GM12878 (cell line): ENCODE measurements at places on chromosomes 6 and 20. TPM values are rescaled to one million over a fixed set of nuclear protein-coding genes. Genes with fewer than 3 reads are reported as not detected.

Gene GSTA3
- not detected in 2 replicates for total RNA-seq

Gene MTCH1
- total RNA-seq: 103 and 105 TPM in 2 replicates

Gene OTOR
- total RNA-seq: not detected in 2 replicates

Gene BPIFB2
- not detected in 2 replicates for total RNA-seq

Gene OPRM1
- not detected in 2 replicates for total RNA-seq

Gene GLP1R
- total RNA-seq: 0.05 TPM in 1 of 2 replicates, not detected in the other

Gene RNF182
- total RNA-seq: not detected in 2 replicates

Gene HLA-DPA1
- total RNA-seq: 707 and 749 TPM in 2 replicates

Gene SNRPB2
- total RNA-seq: 78.4 and 84.3 TPM in 2 replicates

- H3K27me3 ChIP-seq: no peaks in the 10 kb centered on the region
- no peak overlapping the region for H3K4me3 ChIP-seq
- H3K4me1 ChIP-seq: no peaks in the 10 kb centered on the region
- no peak for DNase-seq
Observed at GRCh38 chr20:42595625-42596024, 594.1 kb downstream of the PTPRT start.

- no peak overlapping the region for H3K27ac ChIP-seq
- no peak for DNase-seq
- no peak overlapping the region for H3K4me3 ChIP-seq
- H3K36me3 ChIP-seq: no peaks in the 10 kb centered on the region
- peaks cover 33% of the 10 kb centered on the region for H3K4me1 ChIP-seq
Observed at GRCh38 chr6:52230685-52231084, 13.6 kb downstream of the IL17F start.

GRCh38 chr6:158031381-158032353 lies 50.0 kb downstream of the SYNJ2 start:
- no peak overlapping the region for H3K4me3 ChIP-seq
- no peak for DNase-seq
- no peaks in the 10 kb centered on the region; the same call in 1 of the 2 replicates for H3K27me3 ChIP-seq
- H3K4me1 ChIP-seq: peaks cover 8% of the 10 kb centered on the region
- H3K27ac ChIP-seq: no peak overlapping the region
- no peaks in the 10 kb centered on the region; the same call in 1 of the 2 replicates for H3K36me3 ChIP-seq

DNA sequence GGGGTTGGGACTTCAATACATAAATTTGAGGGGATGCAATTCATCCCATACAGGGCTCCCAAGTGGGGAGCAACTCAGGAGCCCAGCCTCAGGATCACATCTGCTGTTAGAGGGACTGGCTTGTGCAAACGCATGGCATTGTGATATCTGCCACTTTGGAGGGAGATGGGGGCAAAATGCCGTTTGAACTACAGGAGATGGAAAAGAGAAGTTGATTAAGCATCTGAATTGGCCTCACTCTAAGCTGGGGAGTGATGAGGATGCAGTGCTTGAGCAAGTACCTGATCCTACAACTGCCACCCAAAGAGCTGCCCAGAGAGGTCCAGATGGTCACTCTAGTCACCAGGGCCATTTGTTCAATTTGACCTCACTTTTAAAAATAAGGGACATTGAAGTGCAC lies 2.0 kb downstream of the LY86 start:
- H3K36me3 ChIP-seq: no peaks in the 10 kb centered on the region; the same call in 1 of the 2 replicates
- H3K27me3 ChIP-seq: no peaks in the 10 kb centered on the region
- DNase-seq: no peak

DNA sequence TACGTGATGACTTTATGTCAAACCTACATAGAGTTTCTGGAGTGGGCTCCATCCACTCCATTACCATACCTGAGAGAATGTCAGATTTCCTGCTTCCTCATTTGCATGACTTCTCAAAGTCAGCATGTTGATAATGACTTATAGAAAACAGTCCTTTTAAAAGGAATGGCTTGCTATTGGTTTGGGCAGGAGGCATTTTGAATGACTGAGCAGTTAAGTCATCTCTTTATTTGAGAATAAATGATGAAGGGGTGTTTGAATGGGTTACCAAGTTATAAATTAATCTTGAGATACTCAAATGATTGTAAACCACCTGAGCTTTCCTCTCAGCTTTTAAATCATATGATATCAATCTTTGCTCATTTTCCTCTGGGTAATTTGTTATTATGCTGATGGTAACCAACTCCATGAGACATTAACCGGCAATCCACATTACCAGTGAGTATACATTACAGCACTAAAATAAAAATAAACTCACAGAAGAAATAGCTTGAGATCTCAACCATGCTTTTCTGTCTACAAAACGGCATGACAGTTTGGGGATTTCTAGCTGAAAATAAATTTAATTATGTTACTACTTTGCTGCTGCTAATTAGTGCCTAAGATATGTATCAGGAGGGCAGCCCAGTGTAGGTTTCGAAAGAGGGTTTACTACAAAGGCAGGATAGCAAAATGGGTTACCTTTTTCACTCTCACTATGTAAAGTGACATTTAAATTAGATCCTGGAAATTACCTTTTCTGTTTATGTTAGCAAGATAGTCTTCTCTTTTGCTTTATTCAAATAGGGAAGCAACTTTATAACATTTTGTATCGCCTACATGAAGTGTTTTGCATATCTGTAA lies 78.8 kb downstream of the RPS12 start:
- DNase-seq: no peak
- no peaks in the 10 kb centered on the region for H3K36me3 ChIP-seq
- H3K4me3 ChIP-seq: no peak overlapping the region
- H3K4me1 ChIP-seq: no peaks in the 10 kb centered on the region
- no peak overlapping the region for H3K27ac ChIP-seq

- H3K36me3 ChIP-seq: no peaks in the 10 kb centered on the region; the same call in none of the 2 replicates
- no peak for DNase-seq
- no peaks in the 10 kb centered on the region for H3K27me3 ChIP-seq
- no peak overlapping the region for H3K27ac ChIP-seq
Observed at GRCh38 chr6:53014063-53014462, 19.0 kb upstream of the GSTA4 start.

DNA sequence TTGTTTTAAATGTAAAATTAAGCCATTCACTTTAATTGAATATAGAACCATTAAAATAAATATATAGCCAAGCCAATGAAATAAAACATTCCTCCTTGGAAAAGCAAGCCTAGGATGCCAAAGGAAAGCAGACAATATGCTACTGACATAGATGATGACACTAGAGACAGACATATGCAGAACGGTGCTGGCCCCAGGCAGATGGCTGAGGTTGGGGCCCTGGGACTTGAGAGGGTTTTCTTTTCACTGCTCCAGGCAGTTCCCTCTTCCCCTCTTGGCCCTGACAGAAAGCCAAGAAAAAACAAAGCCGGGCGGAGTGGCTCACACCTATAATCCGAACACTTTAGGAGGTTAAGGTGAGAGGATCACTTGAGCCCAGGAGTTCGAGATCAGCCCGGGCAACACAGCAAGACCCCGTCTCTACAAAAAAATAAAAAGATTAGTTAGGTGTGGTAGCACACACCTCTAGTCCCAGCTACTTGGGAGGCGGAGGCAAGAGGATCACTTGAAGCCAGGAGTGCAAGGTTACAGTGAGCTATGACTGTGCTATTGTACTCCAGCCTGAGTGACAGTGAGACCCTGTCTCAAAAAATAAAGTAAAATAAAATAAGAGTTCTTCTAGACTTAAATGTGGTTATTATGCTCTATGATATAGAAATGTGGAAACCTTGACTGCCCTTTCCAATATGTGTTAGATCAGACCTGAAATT lies 31.2 kb downstream of the FASTKD5 start:
- no peak for DNase-seq
- no peaks in the 10 kb centered on the region for H3K36me3 ChIP-seq
- H3K4me1 ChIP-seq: no peaks in the 10 kb centered on the region
- no peaks in the 10 kb centered on the region for H3K27me3 ChIP-seq
- no peak overlapping the region for H3K27ac ChIP-seq

- DNase-seq: no peak
- H3K27me3 ChIP-seq: no peaks in the 10 kb centered on the region
- H3K4me3 ChIP-seq: no peak overlapping the region
- no peaks in the 10 kb centered on the region for H3K36me3 ChIP-seq
- no peaks in the 10 kb centered on the region for H3K4me1 ChIP-seq
- H3K27ac ChIP-seq: no peak overlapping the region
Observed at GRCh38 chr6:28563430-28564095, 37.9 kb downstream of the GPX5 start.

- H3K27ac ChIP-seq: no peak overlapping the region
- H3K27me3 ChIP-seq: no peaks in the 10 kb centered on the region
- no peak overlapping the region for H3K4me3 ChIP-seq
- no peaks in the 10 kb centered on the region for H3K4me1 ChIP-seq
- no peak for DNase-seq
Observed at GRCh38 chr6:148212366-148212765, 130.3 kb upstream of the SASH1 start.

GRCh38 chr20:53343448-53343847 lies 250.2 kb downstream of the ZNF217 start:
- DNase-seq: no peak
- H3K27ac ChIP-seq: no peak overlapping the region
- H3K36me3 ChIP-seq: no peaks in the 10 kb centered on the region
- no peaks in the 10 kb centered on the region for H3K4me1 ChIP-seq

- peaks cover 10% of the 10 kb centered on the region for H3K4me1 ChIP-seq
- no peaks in the 10 kb centered on the region for H3K36me3 ChIP-seq
- H3K27ac ChIP-seq: peak within 1 kb of the TSS; percentile 83
- DNase-seq: no peak
- peak within 1 kb of the TSS; percentile 81 for H3K4me3 ChIP-seq
Observed at GRCh38 chr20:63955827-63956663, at the start of gene UCKL1. UCKL1 (minus strand) TSS chr20:63956416; CDS start chr20:63956372, 44 bp downstream.

- no peaks in the 10 kb centered on the region; the same call in 1 of the 2 replicates for H3K36me3 ChIP-seq
- DNase-seq: no peak
- peak overlapping the region; percentile 86 for H3K4me3 ChIP-seq
- H3K4me1 ChIP-seq: peaks cover 4% of the 10 kb centered on the region
Observed at GRCh38 chr20:63521602-63522001, 1.0 kb downstream of the PPDPF start.

GRCh38 chr6:132812756-132813172 lies 1.6 kb upstream of the RPS12 start:
- H3K4me1 ChIP-seq: peaks cover 6% of the 10 kb centered on the region; the same call in 1 of the 2 replicates
- DNase-seq: no peak
- H3K36me3 ChIP-seq: peaks cover 5% of the 10 kb centered on the region; the same call in 1 of the 2 replicates
- H3K4me3 ChIP-seq: peak overlapping the region; percentile 85
- no peaks in the 10 kb centered on the region for H3K27me3 ChIP-seq
- H3K27ac ChIP-seq: peak overlapping the region; percentile 96

DNA sequence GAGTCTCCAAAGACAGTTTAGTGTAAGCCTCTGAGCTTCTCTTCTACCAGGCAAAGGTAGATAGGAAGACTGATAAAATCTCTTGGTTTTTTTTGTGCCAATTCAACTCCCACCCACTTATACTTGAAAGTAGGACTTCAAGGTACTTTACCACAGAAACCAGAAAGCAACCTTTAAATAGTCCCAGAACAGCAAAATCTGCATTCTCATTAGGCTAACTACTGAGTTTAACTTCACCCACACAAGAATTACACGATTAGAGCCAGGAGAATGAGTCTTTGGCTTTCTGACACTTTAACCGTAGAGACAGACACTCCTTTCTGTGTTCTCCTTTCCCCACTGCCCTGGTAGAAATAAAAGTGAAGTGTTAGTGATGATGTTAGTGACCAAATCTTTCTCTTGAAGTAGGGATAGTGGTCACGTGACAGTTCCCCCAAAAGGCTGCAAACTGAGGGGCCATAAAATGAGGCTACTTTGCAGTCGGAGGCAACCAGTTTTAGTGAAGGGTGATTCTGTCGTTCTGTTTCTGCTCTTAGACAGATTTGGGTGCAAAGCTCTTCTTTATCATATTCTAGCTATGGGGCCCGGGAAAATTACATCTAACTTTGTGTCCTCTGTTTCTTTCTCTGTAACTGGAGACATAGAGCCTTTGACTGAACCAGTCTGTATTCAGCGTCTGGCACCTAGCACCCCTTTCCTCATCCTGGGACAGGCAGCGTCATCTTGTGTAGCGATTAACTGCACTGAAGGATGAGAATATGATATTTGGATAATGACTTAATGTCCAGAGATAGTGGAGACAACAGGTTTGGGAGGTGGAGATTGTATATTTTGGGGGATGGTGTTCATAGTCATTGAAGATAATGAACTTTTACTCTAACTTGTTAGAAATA lies 206.4 kb upstream of the CITED2 start:
- H3K36me3 ChIP-seq: no peaks in the 10 kb centered on the region
- no peak overlapping the region for H3K27ac ChIP-seq
- H3K27me3 ChIP-seq: no peaks in the 10 kb centered on the region

GRCh38 chr6:14144678-14145113 lies 27.1 kb downstream of the CD83 start:
- no peaks in the 10 kb centered on the region for H3K36me3 ChIP-seq
- peak; percentile 40 for DNase-seq
- H3K4me3 ChIP-seq: no peak overlapping the region
- H3K27ac ChIP-seq: no peak overlapping the region

- DNase-seq: no peak
- H3K4me3 ChIP-seq: no peak overlapping the region
- no peaks in the 10 kb centered on the region for H3K27me3 ChIP-seq
- H3K27ac ChIP-seq: no peak overlapping the region
Observed at GRCh38 chr20:47117773-47118172, 223.1 kb downstream of the EYA2 start.

DNA sequence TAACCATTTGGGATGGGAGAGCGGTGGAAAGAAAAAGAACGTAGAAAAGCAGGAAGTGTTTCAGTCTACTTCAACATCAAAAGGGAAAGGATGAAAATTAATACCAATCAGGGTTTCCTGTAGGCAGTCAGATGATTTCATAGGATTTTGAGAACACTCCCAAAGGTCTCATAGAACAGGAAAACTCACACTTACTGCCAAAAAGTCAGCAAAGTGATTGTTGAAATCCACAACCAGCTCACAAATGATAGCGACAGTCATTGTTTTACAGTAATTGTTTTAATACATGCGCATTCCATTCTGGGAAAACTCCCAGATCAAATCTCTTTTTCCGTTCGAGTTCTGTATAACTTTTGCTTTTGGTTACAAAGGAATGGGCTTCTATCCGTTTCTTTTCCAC lies 5.3 kb upstream of the CNKSR3 start:
- H3K4me1 ChIP-seq: no peaks in the 10 kb centered on the region
- no peak for DNase-seq
- no peak overlapping the region for H3K27ac ChIP-seq
- no peaks in the 10 kb centered on the region for H3K36me3 ChIP-seq
- 0 out of 2 replicates have a peak, but pooled peaks cover 2% of the 10 kb centered on the region for H3K27me3 ChIP-seq

GRCh38 chr6:5361396-5361795 lies 100.1 kb downstream of the FARS2 start:
- H3K36me3 ChIP-seq: no peaks in the 10 kb centered on the region
- H3K4me3 ChIP-seq: no peak overlapping the region
- H3K27me3 ChIP-seq: no peaks in the 10 kb centered on the region
- no peak for DNase-seq
- H3K27ac ChIP-seq: no peak overlapping the region
